Glutamatergic neuron (in vitro differentiated cells): ENCODE measurements at places on chromosomes 5 and 9. TPM values are rescaled to one million over a fixed set of nuclear protein-coding genes. Genes with fewer than 3 reads are reported as not detected.

The QRFP gene
- total RNA-seq = not detected

The AHRR gene
- 2.0 TPM for total RNA-seq

The CENPK gene
- total RNA-seq = 11.9 TPM

The TMEM232 gene
- total RNA-seq = 5.3 TPM

The C5orf58 gene
- total RNA-seq = not detected

The LCN2 gene
- total RNA-seq = not detected

The FRRS1L gene
- 4.4 TPM for total RNA-seq

The PCDHB10 gene
- 17.7 TPM for total RNA-seq

The INSL6 gene
- not detected for total RNA-seq

The FNIP1 gene
- total RNA-seq = 23.2 TPM

The ANKS6 gene
- 15.9 TPM for total RNA-seq

The KIF3A gene
- total RNA-seq = 42.4 TPM

The RAB24 gene
- total RNA-seq = 13.5 TPM

The SPINK7 gene
- not detected for total RNA-seq

The TYRP1 gene
- total RNA-seq = not detected

The ENTREP1 gene
- total RNA-seq = 1.0 TPM

The CD74 gene
- 3.1 TPM for total RNA-seq

The FIBCD1 gene
- not detected for total RNA-seq

The TNFSF15 gene
- not detected for total RNA-seq

The DOCK8 gene
- total RNA-seq = 0.22 TPM

The BRD8 gene
- total RNA-seq = 62.3 TPM

The SPATA31A7 gene
- not detected for total RNA-seq

The SLCO4C1 gene
- 1.5 TPM for total RNA-seq

The ENDOG gene
- 35.9 TPM for total RNA-seq

The HAND1 gene
- 0.47 TPM for total RNA-seq

The MARCHF11 gene
- total RNA-seq = 1.5 TPM

The SLC31A2 gene
- total RNA-seq = 1.6 TPM

The ARL14EPL gene
- total RNA-seq = not detected

The GABRP gene
- total RNA-seq = not detected

The PCDHGB7 gene
- total RNA-seq = 38.6 TPM

The SPINK13 gene
- not detected for total RNA-seq
